CD4-positive, alpha-beta T cell (primary cell): ENCODE measurements at places on chromosomes 6 and 20. TPM values are rescaled to one million over a fixed set of nuclear protein-coding genes. Genes with fewer than 3 reads are reported as not detected.

PNLDC1 gene
- not detected for total RNA-seq

PNPLA1 gene
- total RNA-seq: not detected

ZKSCAN3 gene
- total RNA-seq: 0.88 TPM

GRCh38 chr6:148671085-148671484, 75.7 kb upstream of the UST start:
- no peak overlapping the region for H3K27ac ChIP-seq
- no peak overlapping the region for H3K4me3 ChIP-seq
- no peaks in the 10 kb centered on the region for H3K27me3 ChIP-seq
